ENCODE measurements at places on chromosomes 1 and 21.

- no peak for DNase-seq
These were observed 28.1 kb downstream of the TENT5C start for GRCh38 chr1:117633936-117634335.

GRCh38 chr1:21492356-21492625 lies 16.9 kb upstream of the ALPL start:
- DNase-seq = no peak

- peak; percentile 74 for DNase-seq
These were observed 2.5 kb downstream of the KIF21B start for GRCh38 chr1:201020721-201021629.

GRCh38 chr1:152495066-152495675 lies 15.4 kb upstream of the LCE5A start:
- DNase-seq = peak; percentile 33

GRCh38 chr1:244211559-244211944 lies 160.5 kb downstream of the ZBTB18 start:
- DNase-seq = no peak

- DNase-seq = no peak
These were observed 6.4 kb downstream of the PBX1 start for GRCh38 chr1:164565357-164565756.

- no peak for DNase-seq
These were observed 86.3 kb upstream of the CNIH3 start for GRCh38 chr1:224529844-224530243.

- DNase-seq = no peak
These were observed 60.0 kb downstream of the EIF2B3 start for GRCh38 chr1:44926311-44926781.

GRCh38 chr1:12594966-12595756 lies 22.8 kb downstream of the DHRS3 start:
- peak; percentile 48 for DNase-seq

- DNase-seq = no peak
These were observed 3.2 kb upstream of the SRRM1 start for GRCh38 chr1:24639881-24640280.

- no peak for DNase-seq
These were observed 91.1 kb downstream of the SMYD2 start for GRCh38 chr1:214372092-214372491.

- DNase-seq = no peak
These were observed 112.1 kb upstream of the NEGR1 start for GRCh38 chr1:72394457-72394856.

DNA sequence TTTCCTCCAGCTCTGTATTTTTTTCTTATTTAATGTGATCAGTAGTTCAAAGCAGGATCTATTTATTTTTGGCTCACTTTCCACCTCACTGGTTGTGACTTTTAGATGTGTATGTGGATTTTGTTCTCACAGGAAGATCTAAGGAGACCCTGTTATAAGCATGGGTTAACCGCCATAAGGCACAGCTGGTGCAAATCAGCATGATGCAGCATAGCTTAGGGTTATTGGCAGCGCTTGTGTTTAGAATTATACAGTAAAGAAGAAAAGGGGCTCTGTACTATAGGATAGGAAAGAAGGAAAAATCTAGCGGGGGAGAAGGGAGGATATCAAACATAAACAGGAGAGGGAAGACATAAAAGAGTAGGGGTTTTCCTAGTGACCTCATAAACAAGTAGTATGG lies 26.9 kb upstream of the RGL1 start:
- DNase-seq = no peak

GRCh38 chr1:66182026-66182425 lies 351.9 kb upstream of the SGIP1 start:
- DNase-seq = no peak

DNA sequence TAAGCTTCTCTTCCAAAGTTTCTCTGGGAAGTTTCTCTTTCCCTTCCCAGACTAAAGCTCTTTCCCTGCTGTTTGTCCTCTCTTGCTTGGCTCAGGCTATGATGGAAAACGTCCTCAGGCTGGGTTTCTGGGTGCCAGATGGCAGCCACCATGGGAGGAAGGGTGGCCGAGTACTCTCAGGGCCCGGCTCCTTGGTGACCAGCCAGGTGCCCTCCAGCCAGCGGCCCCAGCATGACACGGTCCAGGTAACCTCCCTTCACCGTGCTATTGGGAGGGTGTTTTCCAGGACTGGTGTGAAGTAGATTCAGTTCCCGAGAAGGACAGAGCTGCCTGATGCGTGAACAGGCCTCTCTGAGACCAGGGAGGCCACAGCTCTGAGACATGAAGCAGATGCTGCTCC lies 60.3 kb downstream of the KIF26B start:
- DNase-seq = no peak

GRCh38 chr1:186681121-186681520 lies 898 bp upstream of the PTGS2 start:
- DNase-seq = no peak

DNA sequence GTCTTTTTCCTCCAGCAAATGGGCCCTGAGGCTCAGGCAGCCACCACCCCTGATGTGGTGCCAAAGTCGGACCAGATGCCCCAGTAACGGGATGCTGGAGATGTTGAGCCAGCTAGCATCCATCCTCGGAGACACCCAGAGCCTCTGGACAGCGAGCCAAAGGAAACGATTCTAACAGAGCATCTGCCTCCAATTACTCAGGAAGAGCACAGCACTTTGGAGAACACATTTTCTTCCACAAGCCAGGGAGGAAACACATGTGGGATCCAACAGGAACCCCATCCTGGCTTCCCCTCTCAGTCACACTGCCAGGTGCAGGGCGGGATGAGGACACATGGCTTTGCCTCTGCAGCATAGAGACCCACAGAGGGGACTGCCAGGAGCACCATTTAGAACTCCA lies 44.9 kb downstream of the C1orf198 start:
- DNase-seq = no peak

DNA sequence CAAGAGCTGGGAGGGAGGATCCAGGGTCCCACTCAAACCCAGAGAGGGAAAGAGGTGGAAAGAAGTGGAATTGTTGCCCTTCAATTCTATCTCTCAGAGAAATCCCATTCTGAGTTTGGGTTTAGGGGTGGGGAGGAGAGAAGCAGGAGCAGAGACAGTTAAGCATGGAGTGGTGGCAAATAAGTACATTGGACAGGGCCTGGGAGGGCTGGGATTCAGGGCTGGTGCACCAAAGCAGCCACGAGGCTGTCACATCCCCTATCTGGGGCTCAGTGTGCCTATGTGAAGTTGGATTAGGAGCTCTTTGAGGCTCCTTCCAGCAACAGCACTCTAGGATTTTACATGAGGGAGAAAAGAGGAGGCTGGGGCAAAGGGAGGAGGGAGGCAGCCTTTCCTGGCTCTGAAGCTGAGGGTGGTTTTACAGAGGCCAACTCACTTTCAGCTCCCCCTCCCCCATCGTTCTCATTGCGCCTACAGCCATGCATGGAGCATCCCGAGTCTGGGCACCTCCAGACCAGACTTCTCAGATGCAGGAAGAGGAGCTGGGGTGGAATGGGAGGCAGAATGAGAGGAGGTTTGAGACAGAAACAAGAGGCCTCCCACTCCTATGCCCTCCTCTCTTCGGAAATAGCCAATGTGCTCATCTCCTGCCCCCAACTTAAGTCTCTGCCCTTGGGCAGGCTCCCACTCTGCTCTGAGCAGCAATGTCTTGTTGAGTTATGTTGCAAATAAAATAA lies 3.0 kb upstream of the SYT6 start:
- DNase-seq = no peak

- DNase-seq = no peak
These were observed 8.9 kb upstream of the CD55 start for GRCh38 chr1:207312604-207312920.

GRCh38 chr1:111448482-111448917 lies 556 bp downstream of the WDR77 start:
- DNase-seq = no peak

DNA sequence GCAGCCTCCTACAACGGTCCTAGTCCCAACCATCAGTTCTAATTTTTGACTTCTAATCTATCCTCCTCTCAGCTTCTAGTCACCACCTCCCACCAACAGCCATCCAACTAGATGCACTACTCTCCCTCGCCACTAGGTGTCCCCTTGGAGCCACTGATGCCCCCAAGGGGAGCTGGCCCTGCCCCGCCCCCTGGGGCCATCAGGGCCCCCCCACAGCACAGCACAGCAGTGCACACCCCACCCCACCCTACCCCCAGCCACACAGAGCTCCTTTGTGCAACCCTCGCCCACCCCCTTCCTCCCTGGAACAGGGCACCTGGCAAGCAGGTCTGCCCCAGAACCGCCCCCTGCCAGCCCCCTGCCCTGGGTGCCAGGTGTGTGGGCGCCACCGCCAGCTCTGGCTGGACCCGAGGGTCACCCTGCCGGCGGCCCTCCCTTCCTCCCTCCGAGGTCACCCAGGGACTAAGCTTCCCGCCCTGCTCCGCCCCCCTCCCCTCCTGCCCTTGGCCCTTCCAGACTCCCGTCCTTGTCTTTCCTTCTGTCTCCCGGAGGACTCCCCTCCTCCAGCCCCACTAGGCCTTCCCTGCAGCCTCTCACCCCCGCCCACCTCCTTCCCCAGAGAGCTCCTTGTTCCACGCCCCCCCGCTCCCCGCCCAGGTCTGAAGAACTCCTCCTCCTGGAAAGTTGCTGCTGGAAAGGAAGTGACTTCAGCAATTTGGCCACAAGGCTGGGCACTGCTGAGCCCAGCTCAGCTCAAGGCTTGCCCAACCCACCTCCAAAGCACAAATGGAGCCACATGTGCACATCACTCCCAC lies 47.0 kb downstream of the AHDC1 start:
- peak; percentile 84 for DNase-seq

- no peak for DNase-seq
These were observed 28.2 kb downstream of the WARS2 start for GRCh38 chr1:119112244-119112643.
